ENCODE measurements at places on chromosomes 12 and 14.

DNA sequence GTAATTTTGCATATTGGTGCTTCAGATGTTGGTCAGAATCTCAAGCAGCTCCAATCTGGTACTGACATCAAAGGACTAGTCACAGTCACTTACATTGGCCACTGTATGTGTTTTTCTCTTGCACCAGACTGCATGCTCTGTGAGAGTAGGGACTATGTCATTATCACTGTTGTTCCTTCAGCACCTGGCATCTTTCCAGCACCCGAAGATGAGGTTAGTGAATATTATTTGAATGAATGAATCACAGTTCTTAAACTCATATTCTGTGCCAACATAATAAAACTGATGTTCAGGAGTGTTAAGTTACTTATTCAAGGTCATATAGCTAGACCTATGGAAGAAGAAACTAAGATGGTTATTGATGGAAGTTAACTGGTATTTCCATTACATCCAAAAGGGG lies 204.5 kb upstream of the TBX3 start:
- no peak for DNase-seq

DNA sequence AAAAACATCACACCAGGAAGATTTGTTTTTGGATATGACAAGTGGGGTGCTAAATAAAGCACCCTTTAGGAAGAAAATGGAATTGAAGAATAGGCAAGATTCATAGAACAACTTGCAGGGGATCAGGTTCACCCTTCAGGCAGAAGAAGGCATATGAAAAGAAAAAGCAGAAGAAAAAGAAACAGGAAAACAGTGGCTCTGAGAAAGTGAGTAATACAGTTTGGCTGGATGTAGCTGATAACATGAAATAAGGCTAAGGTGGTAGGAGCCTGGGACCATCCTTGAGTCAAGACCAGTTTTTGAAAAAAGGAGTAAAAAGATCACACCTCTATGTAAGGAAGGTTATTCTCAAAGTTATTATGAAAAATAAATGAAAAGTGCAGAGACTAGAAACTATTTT lies 42.4 kb downstream of the TRIP11 start:
- no peak for DNase-seq

DNA sequence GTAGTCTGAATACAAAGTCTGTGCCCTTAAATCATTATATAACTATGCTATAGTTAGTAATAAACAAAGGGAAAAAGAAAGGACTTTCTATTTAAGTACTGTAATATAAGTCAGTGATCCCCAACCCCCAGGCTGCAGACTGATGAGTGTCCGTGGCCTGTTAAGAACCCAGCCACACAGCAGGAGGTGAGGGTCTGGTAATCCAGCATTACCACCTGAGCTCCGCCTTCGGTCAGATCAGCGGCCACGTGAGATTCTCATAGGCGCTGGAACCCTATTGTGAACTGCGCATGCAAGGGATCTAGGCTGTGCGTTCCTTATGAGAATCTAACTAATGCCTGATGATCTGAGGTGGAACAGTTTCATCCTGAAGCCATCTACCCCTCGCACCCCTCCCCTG lies 15.7 kb downstream of the NFYB start:
- no peak for DNase-seq

DNA sequence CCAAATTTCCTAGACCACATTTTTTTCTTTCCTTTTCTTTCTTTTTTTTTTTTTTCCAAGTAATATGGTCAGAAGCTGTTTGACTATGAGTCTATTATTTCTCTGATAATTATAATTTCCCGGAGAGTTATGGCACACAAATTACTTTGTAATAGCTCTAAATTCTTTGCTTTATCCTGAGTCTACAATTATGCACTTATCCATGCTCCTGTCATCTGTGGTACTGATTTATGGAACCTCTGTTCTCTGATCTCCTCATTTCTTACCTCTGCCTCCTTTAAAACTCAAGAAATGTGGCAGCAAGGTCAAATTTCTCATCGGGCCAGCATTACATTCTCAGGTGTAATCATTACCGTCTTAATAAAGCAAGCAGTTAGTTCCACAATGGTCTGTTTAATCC lies 282.1 kb downstream of the PAWR start:
- DNase-seq, result no peak

GRCh38 chr14:47442211-47442610 lies 233.2 kb downstream of the MDGA2 start:
- DNase-seq, result no peak

DNA sequence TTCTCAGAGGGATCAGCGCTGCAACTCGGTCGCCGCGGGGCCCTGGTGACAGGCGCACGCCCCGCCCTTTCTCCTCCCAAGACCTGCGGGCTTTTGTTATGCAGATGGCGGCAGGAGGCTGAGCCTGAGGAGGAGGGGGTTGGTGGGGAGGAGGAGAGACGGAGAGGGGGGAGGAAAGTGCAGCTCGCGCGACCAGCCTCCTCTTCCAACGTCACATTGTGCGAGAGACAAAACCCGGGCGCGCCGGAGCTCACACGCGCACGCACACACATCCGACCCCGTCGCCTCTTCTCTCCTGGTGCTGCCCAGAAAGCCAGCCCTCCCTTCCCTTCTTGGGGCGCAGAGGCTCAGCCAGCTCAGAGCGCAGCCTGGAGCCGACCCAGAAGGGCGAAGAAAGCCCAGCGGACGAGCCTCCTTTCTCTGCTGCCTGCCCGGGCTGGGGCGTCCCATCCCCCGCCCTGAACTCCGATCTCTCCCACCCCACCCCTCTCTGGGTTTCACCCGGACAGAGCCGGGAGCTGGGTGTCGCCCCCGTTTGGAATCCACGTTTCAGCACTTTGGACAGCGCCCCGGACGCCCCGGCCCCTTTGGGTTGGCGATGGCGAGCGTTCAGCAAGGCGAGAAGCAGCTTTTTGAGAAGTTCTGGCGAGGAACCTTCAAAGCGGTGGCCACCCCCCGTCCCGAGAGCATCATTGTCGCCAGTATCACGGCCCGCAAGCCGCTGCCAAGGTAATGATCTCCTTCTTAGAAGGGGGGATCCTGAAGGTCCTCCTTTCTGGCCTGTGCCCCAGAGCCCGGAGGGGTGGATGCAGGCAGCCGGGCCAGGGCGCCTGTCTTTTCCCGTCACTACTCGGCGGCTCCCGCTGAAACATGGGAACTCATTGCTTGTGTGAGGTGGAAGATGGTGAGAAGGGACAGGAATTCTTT lies at the start of gene SRRM4:
Gene SRRM4, plus strand, starts transcription at position 257 of the 927 bp plus-strand sequence. Its CDS starts 342 bp downstream, at position 599.
- no peak for DNase-seq

DNA sequence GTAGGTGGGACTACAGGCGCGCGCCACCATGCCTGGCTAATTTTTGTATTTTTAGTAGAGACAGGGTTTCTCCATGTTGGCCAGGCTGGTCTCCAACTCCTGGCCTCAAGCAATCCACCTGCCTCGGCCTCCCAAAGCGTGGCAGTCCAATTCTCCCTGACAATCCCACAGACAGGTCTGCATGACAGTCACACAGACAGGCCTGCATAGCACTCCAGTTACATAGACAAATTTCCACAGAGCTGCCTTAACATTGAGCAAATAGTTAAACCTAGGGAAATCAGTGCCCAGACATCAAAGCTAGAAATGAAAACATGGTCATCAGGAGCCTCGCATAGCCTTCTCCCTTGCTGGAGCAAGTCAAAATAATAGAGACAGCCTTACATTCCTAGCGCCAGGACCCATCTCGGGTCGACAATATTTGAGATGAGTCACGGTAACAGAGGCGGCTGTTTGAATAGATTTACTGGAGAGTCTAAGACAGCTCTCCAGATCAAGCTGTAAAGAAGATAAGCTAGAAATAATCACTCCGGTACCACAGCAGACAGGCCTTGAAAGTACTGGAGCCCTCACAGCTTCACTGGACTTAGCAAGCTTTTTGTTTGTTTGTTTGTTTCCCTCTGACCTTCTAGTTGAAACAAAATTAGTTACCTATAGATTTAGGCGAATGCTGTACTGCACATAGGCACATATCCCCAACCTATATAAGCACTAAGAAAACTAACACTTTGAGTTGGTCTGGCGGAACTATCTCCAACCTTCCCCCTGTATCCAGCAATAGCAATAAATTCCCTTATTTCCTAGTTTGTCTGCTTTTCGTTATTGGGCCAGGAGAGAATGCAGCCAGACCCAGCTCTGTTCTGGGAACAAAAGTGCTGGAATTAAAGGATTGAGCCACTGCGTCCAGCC lies 23.8 kb upstream of the PYROXD1 start:
- DNase-seq, result no peak

- DNase-seq, result no peak
Measured at GRCh38 chr14:24700511-24700910, 66.5 kb upstream of the GZMB start.

- DNase-seq, result no peak
Measured at GRCh38 chr14:96783915-96784224, 13.3 kb upstream of the VRK1 start.

DNA sequence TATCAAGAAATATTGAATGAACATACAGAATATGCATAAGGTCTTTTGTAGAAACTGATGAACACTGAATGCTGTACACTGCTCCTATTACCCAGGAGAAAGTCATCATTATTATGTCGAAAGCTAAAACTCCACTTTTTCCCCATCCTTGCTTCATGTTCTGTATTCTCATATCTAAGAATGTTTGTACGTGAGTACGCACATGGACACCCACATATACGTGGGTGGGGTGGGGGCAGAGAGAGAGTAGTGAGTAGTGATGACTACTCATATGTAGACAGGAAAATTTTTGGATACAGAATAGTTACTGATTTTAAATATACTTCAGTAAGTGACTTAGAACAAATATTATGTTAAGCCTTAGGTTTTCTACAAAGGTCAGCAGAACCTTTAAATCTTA lies 75.1 kb downstream of the FERMT2 start:
- DNase-seq, result no peak

- DNase-seq, result no peak
Measured at GRCh38 chr12:49537752-49538509, 899 bp upstream of the KCNH3 start.

GRCh38 chr12:124927201-124928094 lies 13.0 kb upstream of the UBC start:
- peak; percentile 84 for DNase-seq

DNA sequence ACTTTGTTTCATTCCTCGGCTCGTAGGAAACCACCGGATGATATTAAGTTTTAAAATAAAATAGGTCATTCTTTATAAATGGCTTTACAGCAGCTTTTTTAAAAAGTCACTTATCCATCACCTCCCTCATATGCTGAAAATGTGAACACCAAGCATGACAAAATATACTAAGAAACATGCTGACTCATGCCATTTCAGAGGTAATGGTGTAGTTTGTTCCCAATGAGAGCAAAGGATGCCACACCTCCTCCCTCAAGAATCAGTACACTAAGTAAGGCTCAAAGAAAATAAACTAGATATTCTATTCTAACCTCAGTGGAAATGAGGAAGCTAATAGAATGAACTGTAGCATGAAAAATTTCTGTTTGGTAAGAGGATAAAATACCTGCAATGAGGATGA lies 5.5 kb upstream of the DIO2 start:
- no peak for DNase-seq

DNA sequence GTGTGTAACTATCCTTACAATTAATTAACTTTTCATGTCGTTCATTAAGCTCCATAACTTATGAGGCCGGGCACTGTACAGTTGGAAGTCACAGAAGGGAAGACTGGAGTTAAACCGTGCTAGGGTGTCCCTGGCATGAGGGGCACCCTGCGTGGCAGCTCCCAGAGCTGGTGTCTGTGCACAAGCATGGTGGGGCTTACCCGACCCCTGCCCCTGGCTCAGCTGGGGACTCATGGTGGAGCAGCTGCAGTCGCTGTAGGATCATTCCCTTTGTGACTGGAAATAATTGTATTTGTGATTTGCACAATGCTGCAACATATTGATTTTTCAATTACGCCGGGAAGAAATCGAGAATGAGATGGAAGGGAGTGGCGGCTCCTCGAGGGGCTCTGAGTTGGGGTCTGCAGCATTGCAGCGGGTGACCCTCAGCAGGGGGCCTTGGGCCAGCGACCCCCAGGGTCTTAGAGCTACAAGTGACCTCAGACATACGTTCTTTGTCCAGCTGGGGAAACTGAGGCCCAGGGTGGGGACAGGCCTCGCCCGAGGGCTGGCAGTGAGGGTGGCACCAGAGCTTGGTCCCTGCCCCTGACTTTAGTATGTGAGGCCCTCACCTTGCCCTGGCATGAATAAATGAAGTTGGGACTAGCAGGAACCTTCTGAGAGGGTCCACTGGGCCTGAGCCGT lies 125.4 kb downstream of the KIF26A start:
- no peak for DNase-seq
